Right atrium auricular region (tissue), 2 donors: ENCODE measurements at places on chromosomes 3 and 15. TPM values are rescaled to one million over a fixed set of nuclear protein-coding genes. Genes with fewer than 3 reads are reported as not detected.

The KAT2B gene
- 70.5 TPM for total RNA-seq

The CAMP gene
- 1.5 TPM for total RNA-seq

The UTS2B gene
- total RNA-seq = 0.39 TPM

The ZPLD1 gene
- not detected for total RNA-seq

The GPR171 gene
- total RNA-seq = 0.39 TPM

The GP5 gene
- total RNA-seq = 0.08 TPM

The LYZL4 gene
- total RNA-seq = not detected

The MAN2C1 gene
- total RNA-seq = 81.8 TPM

The ZNF620 gene
- 3.6 TPM for total RNA-seq

DNA sequence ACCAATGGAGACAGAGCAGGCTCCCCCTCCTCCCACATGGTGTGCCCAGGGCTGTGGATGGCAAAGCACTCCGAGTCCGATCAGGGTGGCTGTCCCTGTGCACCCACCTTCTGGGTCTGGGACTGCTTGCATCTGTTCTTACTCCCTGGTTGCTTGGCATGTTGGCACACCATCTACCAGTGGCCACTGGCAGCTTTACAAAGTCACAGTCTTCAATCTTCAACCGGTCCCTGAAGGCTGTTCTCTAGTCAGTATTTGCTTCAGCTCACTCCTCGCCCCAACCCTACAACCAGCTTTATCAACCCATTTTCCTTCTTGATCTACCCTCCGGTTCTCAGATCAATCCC is 14.8 kb downstream of the HOMER2 start:
- DNase-seq = no peak

DNA sequence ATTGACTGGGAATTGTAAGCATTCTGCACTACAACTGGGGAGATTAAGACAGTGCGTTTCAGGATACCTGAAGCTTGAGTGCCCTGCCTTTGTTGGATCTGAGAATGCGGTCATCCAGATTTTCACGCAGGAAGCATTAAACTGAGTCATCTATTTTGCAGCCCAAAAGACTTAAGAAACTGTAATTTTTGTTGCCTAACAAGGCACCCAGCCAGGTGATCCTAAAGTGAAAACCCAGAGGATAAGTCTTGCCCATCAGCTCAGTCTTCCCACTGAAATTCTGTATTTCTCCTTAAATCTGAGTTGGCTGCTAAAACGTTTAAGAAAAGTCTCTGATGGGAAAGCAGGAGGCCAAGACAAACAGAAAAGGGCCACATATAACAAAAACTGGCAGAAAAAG is 242.5 kb upstream of the TMCO5A start:
- no peak for DNase-seq

DNA sequence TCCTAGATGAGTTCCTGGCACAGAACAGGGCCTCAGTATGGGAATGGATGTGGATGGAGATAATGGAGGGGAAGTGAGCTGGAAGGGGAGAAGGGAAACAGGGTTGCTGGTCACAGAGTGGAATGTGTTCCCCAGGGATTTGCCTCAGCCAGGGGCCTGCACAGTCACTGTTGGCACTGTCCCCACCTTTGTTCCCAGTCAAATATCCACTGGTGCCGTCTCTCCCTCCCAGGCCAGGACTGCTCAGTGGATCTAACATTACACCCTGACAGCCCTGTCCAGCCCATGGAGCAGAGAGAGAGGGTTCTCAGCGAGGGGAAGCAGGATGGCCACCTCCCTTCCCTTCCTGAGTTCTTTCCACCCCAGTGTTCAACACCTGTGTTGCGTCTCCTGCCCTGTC is 1.5 kb upstream of the PPP1R2 start:
- DNase-seq = peak; percentile 78

- no peak for DNase-seq
Measured at GRCh38 chr3:65226287-65226686, 538.5 kb upstream of the ADAMTS9 start.

DNA sequence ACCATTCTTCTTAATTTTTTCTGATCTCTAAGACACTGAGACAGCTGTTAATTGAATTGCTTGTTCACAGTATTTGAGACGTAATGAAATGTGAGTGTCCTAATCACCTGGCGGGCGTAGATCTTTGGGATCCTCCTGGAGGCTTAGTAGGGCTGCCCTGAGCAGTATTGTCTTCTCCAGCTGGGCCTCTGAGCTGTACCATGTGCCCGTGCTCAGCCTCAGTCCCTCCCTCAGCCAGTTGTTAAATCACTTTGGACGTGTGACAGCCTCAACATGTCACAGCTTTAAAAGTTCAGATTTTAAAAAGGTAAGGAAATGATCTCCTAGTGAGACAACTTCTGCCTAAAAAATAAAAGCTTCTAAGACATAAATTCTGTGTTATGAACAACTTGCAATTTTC is 35.5 kb downstream of the IGF1R start:
- DNase-seq = no peak

DNA sequence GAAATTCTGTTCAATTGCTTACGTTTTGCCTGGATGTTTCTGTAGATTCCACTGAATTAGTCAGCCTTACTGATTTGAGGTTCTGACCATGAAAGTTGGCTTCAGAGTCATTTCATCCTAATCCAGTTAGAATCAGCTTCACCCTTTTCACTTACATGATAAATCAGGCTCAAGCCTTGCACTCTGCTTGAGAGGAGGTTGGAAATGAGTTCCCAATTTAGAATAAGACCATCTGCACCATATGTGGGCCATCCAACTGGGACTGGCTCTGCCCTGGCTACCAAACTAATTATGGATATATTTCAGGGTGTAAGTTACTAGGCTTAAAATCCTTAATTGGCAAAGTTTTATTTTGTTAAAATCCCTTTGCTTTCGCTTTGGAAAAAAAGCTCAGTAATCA is 255.7 kb downstream of the CHL1 start:
- no peak for DNase-seq

GRCh38 chr3:69871251-69871650 is 128.3 kb upstream of the SAMMSON start:
- no peak for DNase-seq

- DNase-seq = no peak
Measured at GRCh38 chr3:48247401-48247811, 6.5 kb downstream of the ZNF589 start.

GRCh38 chr15:93372208-93372864 is 283.3 kb upstream of the RGMA start:
- no peak for DNase-seq
